Gastrocnemius medialis (tissue), 4 donors: ENCODE measurements at places on chromosomes 5 and 9. TPM values are rescaled to one million over a fixed set of nuclear protein-coding genes. Genes with fewer than 3 reads are reported as not detected.

The CYFIP2 gene
- 11.6 TPM for total RNA-seq

The FOXD4L3 gene
- total RNA-seq: not detected

The CCNG1 gene
- 102 TPM for total RNA-seq

The SH2D3C gene
- total RNA-seq: 4.7 TPM

The TTC16 gene
- total RNA-seq: not detected

DNA sequence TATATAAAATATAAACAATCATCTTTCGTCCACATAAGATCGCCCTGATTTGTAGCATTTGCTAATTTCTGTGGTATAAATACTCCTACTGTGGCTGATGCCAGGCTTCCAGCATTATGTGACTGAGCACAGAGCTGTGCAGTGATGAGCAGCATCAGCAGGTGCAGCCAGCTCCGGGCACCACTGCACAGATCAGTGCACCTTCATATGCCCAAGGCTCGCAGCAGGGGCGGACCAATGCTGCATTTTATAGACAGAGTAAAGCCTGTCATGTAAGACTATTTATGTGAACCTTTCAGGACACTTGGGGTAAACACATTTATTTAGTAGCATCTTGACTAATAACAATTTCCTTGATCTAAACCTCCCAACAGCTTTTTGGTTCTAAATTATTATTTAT is 53.1 kb downstream of the LMNB1 start:
- DNase-seq: no peak
- H3K4me3 ChIP-seq: no peak overlapping the region
- no peaks in the 10 kb centered on the region for H3K36me3 ChIP-seq
- no peaks in the 10 kb centered on the region for H3K27me3 ChIP-seq
- no peak overlapping the region for H3K27ac ChIP-seq
- H3K4me1 ChIP-seq: no peaks in the 10 kb centered on the region

DNA sequence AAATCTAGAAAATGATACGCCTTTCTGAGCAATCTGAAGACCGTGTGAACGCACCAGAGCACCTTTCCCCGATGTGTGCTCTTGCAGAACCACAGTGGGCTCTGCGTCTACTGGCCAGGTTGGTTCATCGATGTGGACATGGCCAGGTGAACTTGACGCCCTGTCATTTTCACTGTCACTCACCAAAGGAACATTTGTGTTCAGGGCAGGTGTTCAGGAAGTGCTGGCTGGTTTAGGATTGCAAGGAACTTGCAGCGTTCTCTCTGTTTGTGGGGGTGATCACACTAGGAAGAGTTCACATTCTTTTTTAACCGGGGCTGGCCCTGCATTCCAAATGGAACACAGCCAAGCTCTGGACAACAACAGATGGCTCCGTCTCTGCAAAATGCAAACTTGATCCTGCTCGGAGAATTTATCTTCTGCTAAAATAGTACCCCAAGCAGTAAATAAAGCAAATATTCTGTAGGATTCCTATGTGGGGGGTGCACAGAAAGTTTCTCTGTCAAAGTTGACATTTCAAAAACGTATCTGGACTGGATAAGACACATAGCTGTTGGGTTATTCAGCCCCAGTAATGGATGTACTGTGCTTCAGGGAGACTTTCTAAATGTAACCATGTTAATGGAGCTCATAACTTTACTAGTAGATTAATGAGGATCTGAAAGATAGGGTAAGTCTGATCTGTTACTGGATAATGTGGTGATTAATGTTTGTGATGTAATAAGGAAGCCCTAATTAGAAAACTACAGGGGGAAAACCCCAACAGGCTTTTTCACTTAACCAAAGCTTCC is 45.7 kb upstream of the FANCC start:
- H3K4me3 ChIP-seq: no peak overlapping the region
- no peaks in the 10 kb centered on the region for H3K36me3 ChIP-seq
- no peak overlapping the region for H3K27ac ChIP-seq
- no peaks in the 10 kb centered on the region for H3K27me3 ChIP-seq
- peaks cover 5% of the 10 kb centered on the region for H3K4me1 ChIP-seq

GRCh38 chr9:36717276-36717675 is 144.6 kb downstream of the MELK start:
- no peak for DNase-seq
- H3K27me3 ChIP-seq: no peaks in the 10 kb centered on the region
- H3K36me3 ChIP-seq: no peaks in the 10 kb centered on the region
- H3K27ac ChIP-seq: no peak overlapping the region
- H3K4me3 ChIP-seq: no peak overlapping the region

DNA sequence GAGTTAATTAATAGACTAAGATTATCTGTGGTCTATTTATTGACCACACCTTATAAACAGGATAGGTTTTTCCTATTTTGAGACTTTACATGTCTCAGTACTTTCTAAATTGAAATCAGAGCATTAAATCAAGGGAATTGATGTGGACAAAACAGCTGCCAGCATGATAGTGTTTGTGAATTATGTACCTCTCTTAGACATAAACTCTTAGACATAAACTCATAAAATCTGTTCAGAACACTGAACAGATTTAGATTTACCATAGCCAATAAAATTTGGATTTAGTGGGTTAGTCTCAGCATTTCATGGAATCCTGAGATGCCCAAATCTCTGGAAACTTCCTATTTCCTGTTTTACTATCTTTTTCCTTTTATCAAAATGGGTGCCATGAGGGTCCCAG is 11.5 kb upstream of the AGXT2 start:
- no peak for DNase-seq
- no peak overlapping the region for H3K4me3 ChIP-seq
- no peaks in the 10 kb centered on the region for H3K4me1 ChIP-seq
- no peak overlapping the region for H3K27ac ChIP-seq
- no peaks in the 10 kb centered on the region for H3K36me3 ChIP-seq

DNA sequence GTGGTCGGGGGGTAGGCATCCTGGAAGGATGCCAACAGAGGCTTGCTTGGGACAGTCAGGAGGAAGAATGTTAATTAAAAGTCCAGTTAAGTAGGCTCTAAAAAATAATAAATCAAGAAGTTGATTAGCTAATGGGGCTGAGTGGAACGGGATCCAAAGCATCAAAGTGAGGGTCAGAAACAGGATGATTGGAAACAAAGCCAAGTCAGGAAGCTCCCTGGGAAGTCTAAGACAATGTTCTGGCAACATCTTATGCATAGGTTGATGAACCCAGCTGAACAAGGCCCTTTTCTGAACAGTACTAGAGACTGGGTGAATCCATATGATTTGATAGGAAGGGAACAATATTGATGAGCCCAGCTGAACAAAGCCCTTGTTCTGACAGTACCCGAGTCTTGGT is 50.2 kb upstream of the STARD4 start:
- no peaks in the 10 kb centered on the region for H3K27me3 ChIP-seq
- no peaks in the 10 kb centered on the region for H3K36me3 ChIP-seq
- no peak for DNase-seq
- peaks cover 4% of the 10 kb centered on the region for H3K4me1 ChIP-seq
- no peak overlapping the region for H3K27ac ChIP-seq

DNA sequence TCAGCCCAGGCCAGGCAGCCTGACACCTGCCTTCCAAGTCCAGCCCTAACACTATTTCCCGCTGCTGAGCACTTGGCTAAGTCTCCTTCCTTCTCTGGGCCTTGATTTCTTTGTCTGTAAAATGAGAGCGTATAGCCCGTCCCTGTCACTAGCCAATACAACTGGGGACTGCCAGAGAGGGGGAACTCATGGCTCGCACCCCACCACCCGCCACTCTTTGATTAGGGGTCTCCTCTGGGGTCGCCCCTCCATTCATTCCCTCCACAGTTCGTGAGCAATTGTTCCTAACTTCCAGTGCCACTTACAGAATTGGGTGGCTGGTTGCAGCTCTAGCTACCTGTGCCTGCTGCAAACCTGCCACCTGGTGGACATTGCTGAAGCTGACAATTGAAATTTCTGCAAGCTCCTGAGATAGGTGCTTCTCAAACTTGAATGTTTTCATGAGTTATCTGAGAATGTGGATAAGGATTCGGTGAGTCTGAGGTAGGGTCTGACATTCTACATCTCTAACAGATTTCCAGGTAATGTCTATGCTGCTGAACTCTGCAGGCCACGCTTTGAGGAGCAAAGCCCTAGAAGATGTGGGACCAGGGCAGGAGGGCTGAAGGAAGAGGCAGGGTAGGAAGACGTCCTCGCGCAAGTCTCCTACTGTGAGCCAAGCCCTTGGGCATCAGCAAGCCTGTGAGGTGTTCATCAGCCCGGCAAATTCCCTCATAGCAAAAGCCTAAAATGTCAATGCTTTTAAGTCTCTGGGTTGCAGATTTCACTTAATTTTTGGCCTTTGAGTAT is 13.3 kb upstream of the RECK start:
- no peak overlapping the region for H3K27ac ChIP-seq
- H3K4me3 ChIP-seq: no peak overlapping the region
- no peaks in the 10 kb centered on the region for H3K36me3 ChIP-seq
- H3K27me3 ChIP-seq: no peaks in the 10 kb centered on the region
- DNase-seq: peak; percentile 36

GRCh38 chr5:120314191-120314590 is 149.9 kb upstream of the PRR16 start:
- no peaks in the 10 kb centered on the region for H3K4me1 ChIP-seq
- H3K36me3 ChIP-seq: no peaks in the 10 kb centered on the region
- H3K4me3 ChIP-seq: no peak overlapping the region
- H3K27ac ChIP-seq: no peak overlapping the region
- DNase-seq: no peak

DNA sequence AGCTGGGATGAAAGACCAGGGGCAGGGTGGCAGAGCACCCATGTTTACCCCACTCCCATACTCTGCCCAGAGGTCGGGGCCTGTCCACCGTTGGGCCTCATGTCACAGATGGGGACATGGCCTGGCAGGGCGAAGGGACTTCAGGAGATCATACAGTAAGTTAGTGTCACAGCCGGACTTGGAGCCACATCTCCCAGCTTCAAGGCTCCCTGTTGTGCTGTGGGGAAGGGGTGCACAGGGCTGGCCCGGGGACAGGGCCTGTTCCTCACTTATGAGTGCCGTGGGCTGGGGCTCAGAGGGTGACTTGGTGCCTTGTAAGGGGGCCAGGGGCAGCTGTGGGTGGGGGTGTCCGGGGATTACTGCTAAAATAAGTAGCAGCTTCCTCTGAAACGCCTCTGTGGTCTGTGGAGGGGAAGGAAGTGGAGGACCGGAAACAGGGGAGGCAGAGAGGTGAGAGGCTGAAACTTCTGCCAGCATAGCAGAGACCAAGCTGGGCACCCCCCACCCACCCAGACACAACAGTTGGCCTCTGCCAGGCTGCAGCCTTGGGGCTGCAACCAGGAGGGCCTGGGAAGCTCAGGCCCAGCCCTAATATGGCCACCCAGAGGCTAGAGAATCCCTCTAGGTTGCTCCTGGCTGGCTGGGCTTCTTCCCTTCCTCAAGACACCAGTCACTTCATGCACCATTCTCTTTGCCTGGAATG is 41.1 kb upstream of the NEK6 start:
- H3K27me3 ChIP-seq: no peaks in the 10 kb centered on the region
- H3K4me3 ChIP-seq: no peak overlapping the region
- H3K36me3 ChIP-seq: no peaks in the 10 kb centered on the region

DNA sequence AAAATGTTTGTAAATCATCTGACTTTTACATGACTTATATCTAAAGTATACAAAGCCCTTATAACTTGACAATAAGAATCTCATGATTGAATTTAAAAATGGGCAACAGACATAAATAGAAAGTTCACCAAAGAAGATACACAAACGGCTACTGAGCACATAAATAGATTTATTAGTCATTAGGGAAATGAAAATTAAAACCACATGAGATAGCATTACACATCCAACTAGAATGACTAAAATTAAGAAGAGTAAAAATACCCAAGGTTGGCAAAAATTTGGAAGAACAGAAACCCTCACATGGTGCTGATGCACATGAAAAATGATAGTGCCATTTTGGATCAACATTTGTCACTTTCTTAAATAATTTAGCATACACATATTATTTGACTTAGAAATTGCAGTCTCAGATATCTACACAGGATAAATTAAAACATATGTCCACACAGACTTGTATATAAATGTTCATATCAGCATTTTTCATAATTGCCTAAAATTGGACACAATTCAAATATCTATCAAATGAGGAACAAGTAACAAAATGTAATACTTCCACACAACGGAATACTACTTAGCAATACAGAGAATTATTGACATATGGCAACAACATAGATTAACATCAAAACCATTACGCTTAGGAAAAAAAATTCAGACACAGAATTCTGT is 359.1 kb upstream of the DAB2 start:
- no peak overlapping the region for H3K4me3 ChIP-seq
- H3K27me3 ChIP-seq: no peaks in the 10 kb centered on the region
- H3K27ac ChIP-seq: no peak overlapping the region
- H3K36me3 ChIP-seq: no peaks in the 10 kb centered on the region

GRCh38 chr5:59328709-59329296 is 564.7 kb downstream of the PDE4D start:
- peak overlapping the region; percentile 59 for H3K27ac ChIP-seq
- H3K4me1 ChIP-seq: peaks cover 68% of the 10 kb centered on the region
- DNase-seq: no peak
- no peaks in the 10 kb centered on the region for H3K27me3 ChIP-seq
- H3K4me3 ChIP-seq: no peak overlapping the region

DNA sequence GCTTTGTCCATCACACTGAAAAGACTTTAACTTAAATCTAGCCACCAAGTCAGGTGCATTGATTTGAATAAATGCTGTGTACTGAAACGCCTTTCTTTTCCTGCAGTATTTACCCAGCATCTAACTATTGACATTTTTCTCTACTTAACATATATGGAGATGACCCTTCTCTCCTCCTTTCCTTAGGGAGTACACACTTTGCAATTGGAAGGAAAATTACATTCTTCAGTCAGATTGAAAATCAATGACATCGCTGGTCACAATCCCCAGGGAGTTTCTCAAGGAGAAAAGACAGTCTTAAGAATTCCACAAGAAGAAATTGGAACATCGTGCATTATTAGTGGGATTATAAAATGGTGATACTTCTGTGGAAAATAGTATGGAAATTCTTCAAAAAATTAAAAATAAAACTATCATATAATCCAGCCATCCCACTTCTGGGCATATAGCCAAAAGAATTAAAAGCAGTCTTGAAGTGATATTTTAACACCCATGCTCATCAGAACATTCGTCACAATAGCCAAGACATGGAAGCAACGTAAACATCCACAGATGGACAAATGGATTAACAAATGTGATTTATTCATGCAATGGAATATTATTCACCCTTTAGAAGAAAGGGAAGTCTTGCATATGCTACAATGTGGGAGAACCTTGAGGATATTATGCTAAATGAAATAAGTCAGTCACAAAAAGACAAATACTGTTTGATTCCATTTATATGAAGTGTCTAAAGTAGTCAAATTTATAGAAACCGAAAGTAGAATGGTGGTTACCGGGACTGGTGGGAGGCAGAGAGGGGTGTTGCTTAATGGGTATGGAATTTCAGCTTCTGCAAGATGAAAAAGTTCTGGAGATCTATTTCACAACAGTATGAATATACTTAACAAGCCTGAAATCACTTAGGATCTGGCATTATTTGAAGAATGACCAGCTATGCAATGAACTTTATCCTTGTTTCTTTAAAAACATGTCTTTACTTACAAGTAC is 14.3 kb upstream of the FREM1 start:
- no peaks in the 10 kb centered on the region for H3K4me1 ChIP-seq
- no peaks in the 10 kb centered on the region for H3K27me3 ChIP-seq
- no peaks in the 10 kb centered on the region for H3K36me3 ChIP-seq
- H3K27ac ChIP-seq: no peak overlapping the region
